Amygdala (tissue), 56 donors: ENCODE measurements at places on chromosomes 3 and 15.

- peak; percentile 2 for DNase-seq
Observed at GRCh38 chr3:60064210-60065178, 1014.7 kb upstream of the CFAP20DC start.

GRCh38 chr3:63674586-63674985, 22.1 kb downstream of the SNTN start:
- no peak for DNase-seq

GRCh38 chr15:75153087-75153486, 48.6 kb upstream of the C15orf39 start:
- DNase-seq, result no peak

- DNase-seq, result no peak
Observed at GRCh38 chr3:114223143-114223542, 14.2 kb downstream of the ZNF80 start.

DNA sequence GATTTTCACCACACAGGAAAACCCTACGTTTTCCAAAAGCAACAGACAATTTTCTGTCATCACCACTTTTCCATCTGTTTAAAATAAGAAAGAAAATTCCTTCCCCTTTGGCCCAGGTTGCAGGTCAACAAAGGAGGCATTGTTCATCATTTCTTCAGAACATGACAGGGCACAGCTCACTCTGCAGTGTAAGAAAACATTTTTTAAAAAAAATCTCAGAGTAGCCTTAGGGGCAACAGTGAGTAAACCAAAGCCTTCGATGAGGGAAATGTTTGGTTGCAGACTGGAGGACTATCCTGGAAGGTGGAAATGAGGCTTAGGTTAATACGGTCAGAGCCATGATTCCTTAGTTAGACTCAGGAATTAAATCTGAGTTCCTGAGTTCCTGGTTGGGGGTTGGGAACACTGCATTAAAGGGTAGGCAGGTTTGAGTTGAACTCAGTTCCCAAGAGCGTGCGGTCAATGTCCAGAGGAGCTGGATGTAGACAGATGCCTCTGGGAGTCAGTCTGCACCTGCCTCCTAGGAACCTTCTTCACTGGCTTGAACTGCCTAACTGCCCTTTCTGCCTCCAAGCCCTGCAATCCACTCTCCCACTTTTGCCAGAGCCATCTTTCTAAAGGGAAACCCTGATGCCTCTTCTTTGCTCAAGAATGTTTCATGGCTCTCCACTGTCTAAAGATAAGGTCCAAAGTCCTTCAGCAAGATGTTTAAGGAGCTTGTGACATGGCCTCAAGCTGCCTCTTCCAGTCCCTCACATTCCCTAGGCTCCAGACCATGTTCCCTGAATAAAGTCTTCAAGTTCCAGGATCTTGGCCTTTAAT, 3.3 kb upstream of the HES1 start:
- DNase-seq, result no peak

GRCh38 chr3:44111482-44111881, 130.2 kb upstream of the TOPAZ1 start:
- no peak for DNase-seq

DNA sequence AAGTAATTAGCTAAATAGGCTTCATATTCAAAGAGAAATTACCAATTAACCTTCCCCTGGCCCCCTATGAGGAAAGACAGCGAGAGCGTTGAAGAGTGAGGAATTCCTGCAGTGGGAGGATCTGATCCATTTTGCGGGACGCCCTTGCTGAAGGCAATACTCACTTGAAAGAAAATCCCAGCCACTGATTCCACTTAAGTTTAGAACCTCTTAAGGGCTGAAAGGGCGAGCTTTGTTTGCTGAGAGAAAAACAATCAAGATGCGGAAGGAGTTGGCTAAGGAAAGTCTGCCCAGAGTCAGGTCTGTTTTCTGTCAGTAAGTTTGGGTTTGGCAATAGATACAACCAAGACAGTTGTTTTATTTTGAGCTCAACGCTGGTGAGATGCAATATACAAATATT, 102.8 kb upstream of the GBE1 start:
- no peak for DNase-seq

DNA sequence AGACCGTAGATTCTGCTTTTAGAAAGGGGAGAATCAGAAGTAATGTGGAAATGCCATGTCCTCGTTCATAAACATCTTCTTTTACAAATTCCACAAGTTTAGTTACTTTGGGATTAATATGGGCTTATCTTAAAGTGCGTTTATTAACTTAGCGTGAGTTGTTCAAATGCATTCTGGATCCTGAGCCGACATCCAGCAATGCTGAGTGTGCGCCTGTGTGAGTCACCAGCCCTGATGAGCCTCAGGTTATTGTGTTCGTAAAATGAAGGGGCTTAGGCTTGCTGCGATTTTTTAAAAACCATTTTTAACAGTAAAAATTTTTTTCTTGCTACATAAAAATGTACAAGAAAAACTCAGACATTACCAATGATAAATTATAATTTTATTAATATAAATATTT, 57.9 kb downstream of the TFRC start:
- DNase-seq, result no peak

DNA sequence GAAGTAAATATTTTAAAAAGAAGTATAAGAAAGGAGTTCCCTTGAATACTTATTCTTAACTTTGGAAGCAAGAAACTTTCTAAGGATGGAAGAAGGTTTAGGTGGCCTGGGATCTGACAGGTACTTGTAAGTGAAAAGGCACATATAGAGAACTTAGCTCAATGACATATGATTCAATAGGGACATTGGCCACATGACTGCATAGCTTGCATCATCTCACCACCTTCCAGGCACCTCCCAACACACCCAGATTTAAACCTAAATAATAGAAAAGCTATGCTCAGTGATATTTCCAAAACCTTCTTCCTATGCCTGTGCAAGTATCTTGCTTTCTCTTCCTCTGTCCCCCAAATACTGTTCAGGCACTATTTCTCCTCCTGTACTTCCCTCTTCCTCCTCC, 4.7 kb upstream of the P2RY1 start:
- DNase-seq, result no peak

- DNase-seq, result no peak
Observed at GRCh38 chr3:152620395-152620794, 214.5 kb upstream of the P2RY1 start.

GRCh38 chr3:33145221-33145900, 31.5 kb downstream of the CRTAP start:
- no peak for DNase-seq

- no peak for DNase-seq
Observed at GRCh38 chr3:83500422-83500821, 1458.4 kb upstream of the CADM2 start.

DNA sequence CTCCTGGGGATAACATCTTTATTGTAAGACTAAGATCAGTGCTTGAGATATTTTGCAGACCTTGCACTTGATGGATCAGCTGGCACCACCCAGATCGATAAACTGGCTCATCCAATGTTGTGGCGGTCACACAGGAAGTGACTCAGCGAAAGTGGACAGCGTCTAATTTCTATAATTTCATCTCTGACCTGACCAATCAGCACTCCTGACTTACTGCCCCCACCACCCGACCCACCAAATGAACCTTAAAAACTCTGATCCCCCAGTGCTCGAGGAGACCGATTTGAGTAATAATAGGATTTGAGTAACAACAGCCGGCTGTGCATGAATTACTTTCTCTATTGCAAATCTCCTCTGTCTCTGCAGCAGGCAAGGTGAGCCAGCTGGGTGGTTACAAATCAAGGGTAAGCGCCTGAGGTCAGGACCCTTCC, 62.7 kb upstream of the RNU6-1 start:
- DNase-seq, result no peak

- no peak for DNase-seq
Observed at GRCh38 chr15:60052796-60053195, 48.7 kb downstream of the FOXB1 start.

- no peak for DNase-seq
Observed at GRCh38 chr3:18011387-18011786, 269.0 kb upstream of the TBC1D5 start.

- no peak for DNase-seq
Observed at GRCh38 chr3:171225708-171226107, 199.2 kb upstream of the SLC2A2 start.

- DNase-seq, result no peak
Observed at GRCh38 chr15:88046576-88047129, 209.9 kb downstream of the NTRK3 start.

DNA sequence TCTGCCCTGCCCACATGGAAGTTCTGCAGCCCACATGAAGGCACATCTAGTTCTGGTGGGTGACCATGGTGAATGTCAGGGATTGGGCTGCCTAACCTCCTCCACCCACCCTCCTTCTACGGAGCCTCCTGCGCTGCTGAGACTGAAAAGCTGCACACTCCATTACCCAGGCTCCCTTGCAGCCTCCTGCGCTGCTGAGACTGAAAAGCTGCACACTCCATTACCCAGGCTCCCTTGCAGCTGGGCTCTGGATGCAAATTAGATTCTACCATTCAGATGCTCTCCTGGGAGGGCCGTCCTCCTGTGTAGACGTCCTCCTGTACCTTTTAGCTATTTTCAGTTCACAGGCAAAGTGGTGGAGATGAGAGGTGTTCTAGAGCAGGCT, 32.1 kb downstream of the POMGNT2 start:
- DNase-seq, result no peak

DNA sequence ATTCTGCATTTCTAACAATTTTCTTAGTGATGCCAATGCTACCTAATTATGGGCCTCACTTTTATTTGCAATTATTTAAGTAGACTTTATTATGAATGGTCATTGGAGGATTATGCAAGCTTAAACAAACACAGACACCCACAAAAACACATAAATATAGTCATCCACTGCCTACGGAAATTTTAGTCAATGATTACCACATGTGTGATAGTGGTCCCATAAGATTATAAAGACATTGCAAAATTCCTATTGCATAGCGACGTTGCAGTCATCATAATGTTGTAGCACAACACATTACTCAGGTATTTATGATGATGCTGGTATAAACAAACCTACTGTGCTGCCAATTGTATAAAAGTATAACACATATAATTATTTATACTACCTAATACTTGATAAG, 247.8 kb upstream of the ALCAM start:
- DNase-seq, result no peak

GRCh38 chr3:149646181-149646766, 11.6 kb downstream of the WWTR1 start:
- DNase-seq, result no peak

DNA sequence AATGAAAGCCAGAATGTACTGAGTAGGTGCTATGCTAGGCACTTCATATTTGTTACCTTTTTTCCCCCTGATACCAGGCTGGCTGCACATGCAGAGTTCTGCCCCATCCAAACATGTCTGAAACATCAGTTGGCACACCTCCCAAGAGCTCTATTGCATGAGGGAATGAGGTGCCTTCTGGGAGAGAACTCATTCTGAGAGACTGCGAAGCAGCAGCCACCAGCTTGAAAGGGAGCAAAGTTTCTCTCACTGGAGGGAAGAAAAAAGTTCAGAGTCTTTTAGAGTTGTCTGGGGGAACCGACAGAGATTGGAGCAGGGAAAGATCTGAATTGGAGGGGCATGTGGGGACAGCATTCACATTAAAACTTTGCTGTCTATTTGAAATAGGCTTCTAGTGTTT, 84.1 kb downstream of the AGBL1 start:
- no peak for DNase-seq

DNA sequence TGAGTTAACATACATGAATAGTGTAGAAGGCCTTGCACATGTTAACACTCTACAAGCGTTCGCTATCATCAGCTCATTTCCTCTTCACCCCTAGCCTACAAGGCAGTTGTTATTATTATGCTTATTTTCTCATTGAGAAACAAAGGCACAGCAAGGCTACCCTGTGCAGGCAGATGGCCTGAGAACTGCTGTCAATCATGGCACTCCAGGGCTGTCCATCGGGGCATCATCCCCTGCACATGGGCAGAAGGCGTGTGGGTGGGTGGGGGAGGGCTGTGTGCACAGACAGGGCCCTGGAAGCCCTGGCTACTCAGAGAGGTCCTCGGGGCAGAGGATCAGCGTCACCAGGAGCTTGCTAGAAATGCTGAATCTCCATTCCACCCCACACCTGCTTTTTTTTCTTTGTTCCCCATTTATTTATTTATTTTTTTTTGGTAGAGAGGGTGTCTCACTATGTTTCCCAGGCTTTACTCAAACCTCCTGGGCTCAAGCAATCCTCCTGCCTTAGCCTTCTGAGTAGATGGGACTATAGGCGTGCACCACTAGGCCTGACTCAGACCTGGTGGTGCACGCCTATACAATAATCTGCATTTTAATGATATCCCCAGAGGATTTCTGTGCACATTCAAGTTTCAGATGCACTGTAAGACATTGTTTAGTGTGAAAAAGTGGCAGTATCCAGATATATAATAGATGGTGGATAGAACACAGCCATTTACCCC, 9.6 kb upstream of the ZXDC start:
- DNase-seq, result no peak

DNA sequence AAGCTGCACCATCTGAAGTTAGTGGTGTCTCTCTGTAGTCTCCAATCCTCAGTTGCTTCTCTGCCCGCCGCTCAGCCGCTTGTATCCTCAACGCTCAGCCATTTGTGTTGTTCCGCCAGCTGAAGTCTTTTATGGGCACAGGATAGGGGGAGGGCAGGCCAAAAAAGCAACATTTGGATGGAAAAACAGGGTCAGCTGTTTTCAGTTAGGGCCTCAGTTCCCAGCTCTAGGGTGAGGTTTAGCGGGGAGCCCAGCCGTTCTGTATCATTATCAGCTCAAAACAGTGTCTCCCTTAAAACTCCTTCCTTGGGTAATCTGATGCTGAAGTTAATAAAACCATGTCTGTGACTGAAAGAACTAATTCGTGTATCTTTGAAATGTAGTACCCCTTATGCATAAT, 329.5 kb upstream of the AZI2 start:
- no peak for DNase-seq

- peak; percentile 57 for DNase-seq
Observed at GRCh38 chr15:78264304-78265136, at the start of gene DNAJA4. Gene DNAJA4 (plus strand): TSS chr15:78264562. CDS start chr15:78264764, 202 bp downstream.

DNA sequence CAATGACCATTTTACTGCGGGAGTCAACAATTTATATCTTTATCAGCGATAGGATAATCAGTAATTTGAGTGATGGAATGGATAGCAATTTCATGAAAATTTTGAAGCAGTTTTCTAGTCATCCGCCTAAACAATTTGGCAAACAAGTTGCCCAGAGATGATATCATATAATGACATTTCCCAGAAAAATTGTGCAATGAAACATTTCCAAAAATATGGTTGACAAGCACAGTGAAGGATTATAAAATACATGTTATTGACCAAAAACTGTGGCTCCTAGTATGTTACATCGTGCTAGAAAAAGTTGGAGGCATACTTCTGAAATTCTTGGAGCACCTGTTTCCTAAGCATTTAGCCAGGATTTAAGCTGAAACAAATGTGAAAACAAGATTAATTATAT, 145.1 kb downstream of the GHSR start:
- DNase-seq, result no peak

DNA sequence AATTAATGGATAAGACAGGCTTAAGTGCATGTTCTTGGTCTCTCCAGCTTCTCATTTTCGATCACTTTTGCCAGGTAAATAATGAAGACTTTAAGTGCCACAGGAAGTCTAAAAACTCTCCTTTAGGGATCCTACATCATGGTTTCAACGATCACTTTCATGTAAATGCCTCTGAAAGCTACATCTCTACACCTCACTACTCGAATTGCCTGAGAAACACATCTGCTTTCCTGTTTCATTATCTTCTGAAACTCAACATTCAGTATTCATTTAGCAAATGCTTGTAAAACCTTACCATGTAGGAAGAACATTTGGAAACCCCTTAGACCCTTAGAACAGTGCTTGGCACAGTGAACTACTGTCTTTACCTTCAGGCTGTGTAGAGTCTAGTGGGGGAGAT, 16.2 kb downstream of the THAP10 start:
- DNase-seq, result no peak

GRCh38 chr3:20039765-20040547, at the start of gene KAT2B:
Gene KAT2B (plus strand): TSS chr3:20040446. CDS start chr3:20040478, 32 bp downstream.
- peak; percentile 67 for DNase-seq
